ENCODE measurements at places on chromosomes 2 and 18.

DNA sequence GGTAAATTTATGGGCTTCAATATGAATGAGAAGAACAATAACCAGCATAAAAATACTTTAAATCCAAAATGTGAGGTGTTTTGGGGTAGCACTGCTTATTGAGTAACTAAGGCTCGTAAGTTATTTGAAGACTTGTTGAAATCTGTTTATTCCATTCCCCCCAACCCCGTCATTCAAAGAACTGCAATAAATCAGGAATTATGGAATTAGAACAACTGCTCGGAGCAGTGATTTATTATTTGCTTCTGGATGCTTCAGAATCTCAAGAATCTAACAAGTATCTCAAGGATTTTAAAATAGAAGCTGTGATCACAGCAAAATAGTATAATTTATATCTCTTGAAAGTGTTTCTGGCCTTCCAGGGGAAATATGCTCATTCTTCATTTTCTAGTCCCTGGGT is 86.8 kb downstream of the EML6 start:
- DNase-seq: no peak

- peak; percentile 34 for DNase-seq
Observed at GRCh38 chr18:50218432-50219197, 23.7 kb upstream of the MYO5B start.

- DNase-seq: no peak
Observed at GRCh38 chr2:24432121-24432520, 58.9 kb upstream of the NCOA1 start.

DNA sequence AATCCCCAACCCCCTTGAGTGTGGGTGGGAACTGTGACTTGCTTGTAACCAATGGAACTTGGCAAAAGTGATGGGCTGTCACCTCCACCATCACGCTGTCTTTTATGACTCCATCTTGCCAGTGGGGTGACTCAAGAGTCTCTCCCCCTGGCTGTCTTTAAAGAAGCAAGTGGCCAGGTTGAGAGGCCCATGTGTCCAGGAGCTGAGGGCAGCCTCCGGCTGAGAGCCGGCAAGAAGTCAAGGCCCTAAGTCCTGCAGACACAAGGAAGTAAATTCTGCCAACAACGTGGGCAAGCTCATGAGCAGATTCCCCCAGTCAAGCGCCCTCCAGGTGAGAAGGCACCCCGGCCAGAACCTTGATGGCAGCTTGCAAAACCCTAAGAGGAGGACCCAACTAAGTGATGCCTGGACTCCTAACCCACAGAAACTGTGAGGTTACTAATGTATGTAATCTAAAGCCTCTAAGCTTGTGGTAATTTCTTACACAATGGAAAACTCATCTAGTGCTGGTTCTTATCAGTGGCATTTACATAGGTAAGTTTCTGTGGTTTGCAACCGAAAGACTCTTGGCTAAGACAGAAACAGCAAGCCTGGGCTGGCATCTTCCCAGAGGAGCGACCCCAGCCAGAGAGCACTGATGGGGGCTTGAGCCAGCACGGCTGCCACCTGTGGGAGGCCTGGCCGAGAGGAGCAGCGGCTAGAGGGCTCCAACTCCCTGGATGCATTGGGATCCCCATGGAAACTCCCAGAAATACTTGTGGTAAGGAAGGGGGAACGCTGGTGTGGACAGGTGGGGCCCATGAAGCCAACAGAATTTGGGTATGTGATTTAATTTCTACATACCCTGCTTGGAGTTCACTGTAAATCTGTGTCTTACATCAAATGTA is 49.3 kb downstream of the CIB4 start:
- no peak for DNase-seq

GRCh38 chr2:33126552-33126951 is 179.8 kb downstream of the LTBP1 start:
- no peak for DNase-seq

- DNase-seq: no peak
Observed at GRCh38 chr2:23803264-23803964, 123.5 kb downstream of the ATAD2B start.

- DNase-seq: no peak
Observed at GRCh38 chr2:37181726-37182684, 6.5 kb downstream of the SULT6B1 start.

GRCh38 chr2:154587739-154588138 is 110.8 kb upstream of the KCNJ3 start:
- DNase-seq: no peak

GRCh38 chr2:144836635-144837350 is 316.9 kb upstream of the ZEB2 start:
- DNase-seq: no peak

Data from suppressor macrophage treated with lipopolysaccharide for 4 hours (primary cell).